Activated T-cell treated with anti-CD3 and anti-CD28 coated beads for 24 hours (primary cell): ENCODE measurements at places on chromosomes 2 and 18.

GRCh38 chr2:60661073-60661738 is 94.9 kb upstream of the PAPOLG start:
- DNase-seq = no peak

- DNase-seq = no peak
Measured at GRCh38 chr2:112708968-112709367, 11.9 kb upstream of the NT5DC4 start.

DNA sequence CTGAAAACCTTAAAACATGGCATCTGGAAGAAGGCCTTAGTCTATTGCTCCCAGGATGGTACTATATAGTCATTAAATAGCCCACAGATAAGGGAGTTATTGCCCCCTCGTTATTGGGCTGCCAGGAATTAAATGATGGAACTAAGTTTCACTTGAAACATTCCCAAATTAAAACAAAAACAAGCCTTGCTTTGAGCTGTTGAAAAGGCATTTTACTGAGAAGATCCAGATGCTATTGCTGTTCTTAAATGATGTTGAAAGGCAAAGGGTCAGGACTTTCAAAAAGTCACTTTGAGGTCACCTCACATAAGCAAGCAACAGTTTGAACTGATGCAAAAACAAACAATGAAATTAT is 2.0 kb upstream of the AMMECR1L start:
- DNase-seq = no peak

DNA sequence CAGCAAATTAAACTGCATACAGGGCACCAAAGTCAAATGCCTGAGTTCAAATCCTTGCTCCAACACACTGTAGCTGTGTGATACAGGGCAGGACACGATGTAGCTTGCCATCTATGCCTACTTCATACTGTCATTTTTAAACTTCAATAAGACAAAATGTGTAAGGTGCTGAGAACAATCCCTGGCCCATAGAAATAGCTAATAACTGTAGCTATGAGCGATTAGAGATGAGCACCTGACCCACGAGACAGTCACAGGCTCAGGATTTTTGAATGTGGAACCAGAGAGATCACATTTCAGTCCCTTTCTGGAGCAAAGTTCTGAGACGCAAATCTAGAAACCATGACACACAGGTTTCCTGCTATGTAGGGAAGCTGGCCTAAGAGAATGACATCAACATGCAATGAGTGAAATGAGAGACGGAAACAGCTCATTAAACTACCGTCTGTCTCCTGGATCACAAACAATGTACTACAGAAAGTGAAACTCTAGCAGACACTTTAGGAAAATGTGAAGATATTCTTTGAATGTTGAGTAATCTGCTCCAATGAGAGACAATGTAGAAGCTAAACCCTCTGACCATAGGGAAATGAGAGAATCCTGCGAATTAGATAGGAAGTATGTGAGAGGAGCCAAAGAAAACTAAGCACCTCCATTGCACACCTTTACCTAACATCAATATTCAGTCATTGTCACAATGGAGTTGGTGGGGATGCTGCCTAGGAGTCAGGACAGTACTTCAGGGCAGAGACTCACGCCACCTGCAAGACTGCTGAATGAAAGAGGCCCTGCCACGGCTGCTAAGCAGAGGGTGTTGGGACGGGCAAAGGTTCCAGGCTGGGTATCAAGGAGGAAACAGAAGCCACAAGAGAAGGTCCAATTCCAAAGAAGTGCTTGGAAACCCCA is 25.5 kb downstream of the B4GALT6 start:
- no peak for DNase-seq

DNA sequence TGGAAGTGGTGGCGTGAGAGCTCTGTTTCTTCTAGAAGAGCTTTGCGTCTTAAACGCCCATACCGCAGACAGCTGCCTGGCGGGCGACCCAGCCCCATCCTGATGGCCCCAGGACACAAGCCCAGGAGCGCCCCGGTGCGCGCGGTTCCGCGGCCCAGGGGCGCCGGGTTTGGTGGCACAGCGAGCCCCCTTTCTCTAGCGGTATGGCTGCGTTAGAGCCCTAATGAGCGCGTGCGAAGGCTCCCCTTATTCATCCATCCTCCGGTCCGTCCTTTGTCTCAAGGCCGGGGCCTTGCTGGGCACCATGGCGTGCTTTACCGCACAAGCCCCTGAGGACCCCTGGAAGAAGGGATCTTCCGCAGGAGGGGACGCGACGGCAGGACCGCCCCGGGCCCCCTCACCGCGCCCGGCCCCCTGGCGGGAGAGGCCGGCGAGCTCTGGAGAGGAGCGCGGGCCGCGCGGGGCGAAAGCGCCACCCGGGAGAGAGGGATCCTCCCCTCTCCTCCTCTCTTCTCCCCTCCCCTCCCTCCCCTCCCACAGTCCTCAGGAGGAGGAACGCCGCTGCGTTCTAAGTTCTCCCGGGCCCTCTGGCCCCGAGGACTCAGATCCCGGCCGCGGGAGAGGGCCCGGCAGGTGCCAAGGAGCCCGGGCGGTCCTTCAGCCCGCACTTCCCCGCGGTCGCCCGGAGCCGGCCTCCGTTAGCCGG is 626 bp upstream of the SLC1A4 start:
- DNase-seq = peak; percentile 48

DNA sequence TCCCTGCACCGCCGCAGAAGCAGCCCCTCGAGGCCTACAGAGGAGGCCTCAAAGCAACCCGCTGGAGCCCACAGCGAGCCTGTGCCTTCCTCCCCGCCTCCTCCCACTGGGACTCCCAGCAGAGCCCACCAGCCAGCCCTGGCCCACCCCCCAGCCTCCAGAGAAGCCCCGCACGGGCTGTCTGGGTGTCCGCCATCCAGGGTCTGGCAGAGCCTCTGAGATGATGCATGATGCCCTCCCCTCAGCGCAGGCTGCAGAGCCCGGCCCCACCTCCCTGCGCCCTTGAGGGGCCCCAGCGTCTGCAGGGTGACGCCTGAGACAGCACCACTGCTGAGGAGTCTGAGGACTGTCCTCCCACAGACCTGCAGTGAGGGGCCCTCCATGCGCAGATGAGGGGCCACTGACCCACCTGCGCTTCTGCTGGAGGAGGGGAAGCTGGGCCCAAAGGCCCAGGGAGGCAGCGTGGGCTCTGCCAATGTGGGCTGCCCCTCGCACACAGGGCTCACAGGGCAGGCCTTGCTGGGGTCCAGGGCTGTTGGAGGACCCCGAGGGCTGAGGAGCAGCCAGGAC is 31.2 kb downstream of the GPC1 start:
- DNase-seq = no peak

- no peak for DNase-seq
Measured at GRCh38 chr2:67974559-67975430, 88.0 kb downstream of the C1D start.

DNA sequence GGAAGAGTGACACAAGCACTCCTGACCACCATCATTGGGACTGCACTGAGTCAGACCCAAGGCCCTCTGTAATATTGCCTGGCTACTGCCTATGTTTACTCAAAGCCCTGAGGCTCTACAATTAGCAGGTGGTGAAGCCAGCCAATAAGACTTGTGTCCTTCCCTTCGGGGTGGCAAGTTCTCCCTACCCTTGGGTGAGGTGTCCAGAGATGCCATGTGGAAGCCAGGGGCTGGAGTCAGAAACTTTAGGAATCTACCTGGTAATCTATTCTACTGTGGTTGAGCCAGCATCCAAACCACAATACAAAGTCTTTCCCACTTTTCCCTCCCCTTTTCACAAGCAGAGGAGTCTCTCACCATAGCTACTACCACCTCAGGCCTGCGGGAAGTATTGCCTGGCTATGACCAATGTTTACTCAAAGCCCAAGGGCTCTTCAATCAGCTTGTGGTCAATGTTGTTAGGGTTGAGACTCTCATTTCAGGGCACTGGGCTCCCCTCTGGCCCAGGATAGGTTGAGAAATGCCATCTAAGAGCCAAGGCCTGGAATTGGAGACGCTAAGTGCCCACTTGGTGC is 17.6 kb downstream of the DHRS9 start:
- no peak for DNase-seq

GRCh38 chr18:70645971-70646370 is 357.1 kb downstream of the SOCS6 start:
- no peak for DNase-seq

GRCh38 chr2:101267671-101268656 is 15.3 kb downstream of the CNOT11 start:
- DNase-seq = no peak

GRCh38 chr2:10091182-10091888 is 11.1 kb upstream of the CYS1 start:
- DNase-seq = no peak
